ENCODE measurements at places on chromosomes 6 and 20.

DNA sequence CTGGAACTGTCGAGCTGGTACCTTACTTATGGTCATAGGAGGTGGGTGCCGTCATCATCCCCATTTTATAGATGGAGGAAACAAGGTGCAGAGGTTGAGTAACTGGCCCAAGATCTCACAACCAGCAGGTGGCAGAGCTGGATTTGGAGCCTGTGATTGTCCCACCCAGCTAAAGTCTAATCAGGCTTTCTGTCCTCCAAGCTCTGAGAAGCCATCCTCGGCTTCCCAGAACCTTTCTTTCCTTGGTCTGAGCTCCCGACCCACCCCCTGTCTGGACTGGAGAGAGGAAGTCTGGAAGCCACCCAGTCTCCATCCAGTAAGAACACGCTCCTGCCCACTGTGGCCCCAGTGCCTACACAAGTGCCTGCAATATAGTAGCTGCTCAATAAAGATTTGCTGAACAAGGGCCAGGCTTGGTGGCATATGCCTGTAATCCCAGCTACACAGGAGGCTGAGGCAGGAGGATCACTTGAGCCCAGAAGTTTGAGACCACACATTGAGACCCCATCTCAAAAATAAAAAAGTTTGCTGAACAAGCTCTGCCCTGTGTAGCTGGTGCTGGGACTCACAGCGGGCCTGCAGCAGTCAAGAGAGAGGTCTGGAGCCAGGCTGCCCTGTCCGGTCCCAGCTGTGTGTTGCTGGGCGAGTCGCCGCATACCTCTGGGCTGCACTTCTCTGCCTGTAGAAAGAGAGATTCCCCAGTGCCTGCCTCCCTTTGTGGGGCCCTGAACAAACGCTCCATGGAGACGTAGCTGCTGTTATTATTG lies 32.5 kb upstream of the DLGAP4 start:
- no peak for DNase-seq

DNA sequence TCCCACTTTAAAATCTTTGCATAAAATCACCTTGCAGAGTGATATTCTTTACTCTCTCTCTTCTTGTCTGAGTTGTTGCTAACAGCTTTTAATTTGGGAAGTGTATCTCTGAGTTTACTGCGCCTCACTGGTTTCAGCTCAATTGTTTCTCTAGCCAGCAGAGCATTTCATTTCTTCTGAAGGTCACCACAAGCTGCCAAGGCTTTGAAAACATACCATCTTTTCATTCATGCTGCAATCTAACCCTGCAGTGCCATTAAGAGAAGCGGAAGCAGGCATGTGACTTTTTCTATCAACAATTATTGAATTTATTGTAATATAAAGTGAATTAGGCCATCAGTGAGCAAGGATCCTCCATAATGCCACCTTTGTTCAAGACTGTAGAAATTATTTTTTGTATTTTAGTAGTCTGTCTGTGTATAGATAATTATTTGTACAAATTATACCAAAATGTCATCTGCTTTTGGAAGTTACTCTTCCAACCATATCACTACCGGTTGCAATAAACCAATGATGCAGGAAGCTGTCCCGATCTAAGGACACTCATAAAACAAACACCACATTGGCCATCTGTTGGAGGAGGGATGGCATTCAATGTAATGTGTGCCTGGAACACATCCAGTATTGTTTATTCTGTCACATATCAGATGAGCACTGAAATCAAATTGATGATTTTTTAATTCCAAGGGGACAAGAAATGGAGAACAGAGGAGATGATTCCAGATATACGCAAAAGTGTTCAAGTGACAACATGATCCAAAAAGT lies 26.8 kb downstream of the HS3ST5 start:
- no peak for DNase-seq

DNA sequence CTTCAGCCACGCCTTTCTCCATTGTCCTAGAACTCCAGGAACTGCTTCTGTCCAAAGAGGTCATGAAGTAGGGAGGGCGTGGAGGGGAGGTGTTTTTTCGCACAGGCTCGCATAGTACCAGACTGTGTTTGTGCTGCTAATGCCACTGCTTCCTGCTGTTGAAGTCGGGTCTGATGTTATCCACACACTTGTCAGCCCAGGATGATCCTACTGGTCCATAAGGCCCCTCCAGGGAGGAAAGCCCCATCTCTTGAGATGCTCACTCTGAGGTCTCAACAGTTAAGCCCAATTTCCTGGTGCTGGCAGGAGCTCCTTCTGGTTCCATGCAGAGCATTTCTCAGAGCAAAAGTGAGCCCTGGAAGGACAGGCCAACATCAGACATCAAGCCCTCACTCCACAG lies 65.6 kb downstream of the C6orf118 start:
- no peak for DNase-seq

DNA sequence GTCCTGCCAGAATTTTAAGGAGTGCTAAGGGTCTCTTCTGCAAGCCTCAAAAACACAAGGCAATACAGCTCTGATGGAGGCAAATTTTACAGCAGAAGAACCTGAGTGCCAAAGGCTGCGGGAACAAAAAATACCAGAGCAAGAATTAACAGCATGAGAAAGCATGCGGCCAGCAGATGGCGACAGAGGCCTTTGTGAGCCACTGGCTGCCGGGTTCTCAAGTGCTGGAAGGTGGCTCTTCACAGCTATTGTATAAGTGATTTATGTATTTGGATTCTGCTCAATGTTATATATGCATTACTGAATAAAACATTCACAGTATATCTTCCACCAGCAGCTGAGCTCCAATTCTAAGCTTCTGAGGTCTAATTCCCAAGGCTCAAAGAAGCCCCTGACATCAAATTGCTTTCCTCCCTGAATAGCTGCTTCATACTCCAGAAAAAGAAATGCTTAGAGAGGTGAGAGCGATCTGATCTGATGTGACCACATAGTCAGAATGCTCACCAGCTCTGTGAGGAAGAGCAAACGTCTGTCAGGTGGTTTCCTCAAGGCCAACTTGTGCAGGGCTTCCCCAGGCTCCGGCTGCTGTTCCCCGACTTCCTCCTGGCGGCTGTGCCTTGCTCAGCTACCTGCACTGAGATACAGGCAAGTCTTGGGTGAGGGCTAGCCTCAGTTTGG lies 58.6 kb downstream of the PPP1R3G start:
- peak; percentile 73 for DNase-seq

DNA sequence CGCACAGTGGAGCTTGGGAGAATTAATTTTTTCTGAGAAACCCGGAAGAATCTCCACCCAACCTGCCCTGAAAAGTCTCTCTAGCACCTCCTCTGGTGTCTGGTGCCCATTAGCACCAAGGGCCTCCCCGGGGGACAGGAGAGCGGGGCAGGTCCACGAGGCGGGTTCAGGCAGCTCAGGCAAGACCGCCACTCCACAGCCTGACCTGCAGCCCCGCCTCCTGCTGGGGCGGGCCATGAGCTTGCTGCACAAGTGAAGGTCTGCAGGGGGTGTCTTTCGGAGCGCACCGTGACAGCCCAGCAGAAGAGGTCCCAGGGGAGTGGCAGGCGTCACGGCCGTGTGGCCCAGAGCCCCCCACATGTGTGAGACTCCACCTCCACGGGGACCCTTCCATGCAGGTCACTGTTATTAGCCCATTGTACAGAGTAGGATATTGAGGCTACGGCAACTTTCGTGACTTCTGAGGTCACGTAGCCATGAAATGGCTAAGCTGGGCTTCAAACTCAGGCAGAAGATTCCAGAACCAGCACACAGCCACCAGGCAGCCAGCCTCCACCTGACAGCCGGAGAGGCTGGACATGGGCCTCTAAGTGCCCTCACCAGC lies 63.9 kb upstream of the SLCO4A1 start:
- DNase-seq: no peak

- no peak for DNase-seq
These were observed 31.4 kb upstream of the FUCA2 start for GRCh38 chr6:143542888-143543287.

DNA sequence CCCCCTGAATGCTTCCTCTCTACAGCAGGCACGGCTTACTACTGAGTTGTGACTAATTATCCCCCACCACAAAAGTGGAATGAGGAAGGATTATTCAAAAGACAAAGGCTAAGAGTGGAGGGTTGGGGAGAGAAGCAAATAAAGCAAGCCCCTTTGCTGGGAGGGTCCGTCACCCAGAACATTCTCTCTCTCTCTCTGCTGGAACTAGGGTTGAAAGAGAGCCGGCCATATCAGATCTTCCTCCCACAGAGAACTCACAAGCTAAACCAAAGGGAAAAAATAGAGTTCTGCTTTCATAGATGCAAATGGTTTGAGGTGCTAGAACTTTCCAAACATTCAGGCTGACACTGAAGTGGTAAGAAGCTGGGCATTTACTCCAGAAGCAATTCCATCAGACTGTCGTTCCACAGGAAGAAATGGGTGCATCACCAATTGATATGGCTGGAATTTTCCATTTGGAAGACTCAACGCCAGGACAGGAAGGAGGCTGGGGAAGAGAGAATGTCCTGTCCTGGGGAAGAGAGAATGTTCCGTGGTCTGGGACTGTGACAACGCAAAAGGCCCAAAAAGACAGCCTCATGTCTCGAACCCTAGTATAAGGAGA lies 7.9 kb downstream of the ZMYND8 start:
- no peak for DNase-seq

DNA sequence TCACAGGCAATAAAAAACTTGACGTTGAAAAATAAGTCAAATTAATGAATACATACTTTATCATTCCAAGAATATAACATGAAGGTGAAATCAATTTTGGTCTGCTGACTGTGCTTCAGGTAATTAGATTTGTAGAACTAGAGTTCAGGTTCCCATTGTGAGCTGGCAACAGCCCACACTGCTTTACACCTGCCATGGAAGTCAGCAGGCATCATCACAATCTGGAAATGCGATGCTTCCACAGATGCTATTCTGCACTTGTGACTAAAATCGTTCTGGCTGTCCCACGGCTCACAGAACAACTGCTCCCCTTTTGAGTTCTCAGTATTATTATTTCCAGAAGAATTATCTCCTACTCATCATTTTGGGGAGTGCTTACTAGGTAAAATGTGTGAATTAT lies 62.6 kb upstream of the THEMIS start:
- DNase-seq: no peak

DNA sequence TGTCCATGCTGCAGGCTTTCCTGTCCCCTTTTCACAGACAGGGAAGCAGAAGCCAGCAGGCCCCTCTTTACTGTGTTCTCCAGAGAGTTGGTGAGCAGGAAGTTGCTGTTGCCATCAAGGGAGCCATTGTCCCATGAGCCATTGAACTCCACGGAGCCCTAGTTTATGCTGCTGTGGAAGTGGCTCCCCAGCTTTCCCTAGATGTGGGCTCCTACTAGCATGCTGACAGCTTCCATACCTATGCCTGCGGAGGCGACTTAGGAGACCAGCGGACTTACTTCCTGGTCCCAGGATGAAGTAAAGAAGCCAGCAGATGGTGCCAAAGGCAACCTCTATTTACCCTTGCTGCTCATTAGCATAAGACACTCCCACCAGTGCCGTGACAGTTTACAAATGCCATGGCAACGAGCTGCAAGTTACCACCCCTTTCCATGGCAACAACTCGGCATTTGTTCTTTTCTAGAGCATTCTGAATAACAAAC lies 30.8 kb upstream of the FKBP1A start:
- DNase-seq: no peak

GRCh38 chr6:135087403-135087802 lies 32.8 kb upstream of the HBS1L start:
- DNase-seq: no peak

DNA sequence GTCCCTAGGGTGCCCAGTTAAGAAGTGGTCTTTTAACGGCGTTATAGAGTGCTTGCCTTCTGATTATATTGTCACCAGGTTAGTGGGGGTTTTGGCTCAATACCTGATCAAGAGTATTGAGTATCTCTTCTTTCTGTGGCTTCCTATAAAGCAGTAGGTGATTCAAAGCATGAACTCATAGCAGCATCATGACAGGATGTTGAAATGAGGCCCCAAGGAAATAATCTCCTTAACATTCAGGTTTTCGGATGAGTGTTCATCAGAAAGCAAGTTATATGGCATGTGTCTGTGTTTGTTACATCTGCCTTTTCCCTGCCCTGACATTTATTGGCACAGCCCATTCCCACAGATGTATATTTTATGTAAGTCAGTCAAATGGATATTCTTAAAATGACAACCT lies 301.0 kb downstream of the FARS2 start:
- no peak for DNase-seq

GRCh38 chr6:86030875-86031274 lies 388.2 kb upstream of the SYNCRIP start:
- no peak for DNase-seq

- DNase-seq: no peak
These were observed 6.6 kb downstream of the SULF2 start for GRCh38 chr20:47778398-47779354.

DNA sequence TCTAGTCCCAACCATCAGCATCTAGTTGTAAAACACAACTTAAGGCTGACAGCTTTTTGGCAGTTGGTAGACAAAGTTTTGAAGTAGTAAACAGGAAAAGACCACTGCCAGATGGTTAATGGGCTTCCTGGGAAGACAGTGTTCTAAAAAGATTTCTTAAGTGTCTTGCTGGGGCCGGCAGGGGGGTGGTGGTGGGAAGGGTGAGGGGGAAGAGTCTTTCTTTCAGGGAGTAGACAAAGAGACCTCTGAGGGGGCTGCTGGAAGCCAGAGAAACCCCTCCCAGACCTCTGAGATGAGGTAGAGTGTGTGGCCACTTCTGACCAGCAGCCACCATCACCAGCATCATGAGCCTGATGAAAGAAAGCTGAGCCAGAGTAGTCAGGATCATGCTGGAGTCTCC lies 784.9 kb downstream of the TENT5A start:
- no peak for DNase-seq

DNA sequence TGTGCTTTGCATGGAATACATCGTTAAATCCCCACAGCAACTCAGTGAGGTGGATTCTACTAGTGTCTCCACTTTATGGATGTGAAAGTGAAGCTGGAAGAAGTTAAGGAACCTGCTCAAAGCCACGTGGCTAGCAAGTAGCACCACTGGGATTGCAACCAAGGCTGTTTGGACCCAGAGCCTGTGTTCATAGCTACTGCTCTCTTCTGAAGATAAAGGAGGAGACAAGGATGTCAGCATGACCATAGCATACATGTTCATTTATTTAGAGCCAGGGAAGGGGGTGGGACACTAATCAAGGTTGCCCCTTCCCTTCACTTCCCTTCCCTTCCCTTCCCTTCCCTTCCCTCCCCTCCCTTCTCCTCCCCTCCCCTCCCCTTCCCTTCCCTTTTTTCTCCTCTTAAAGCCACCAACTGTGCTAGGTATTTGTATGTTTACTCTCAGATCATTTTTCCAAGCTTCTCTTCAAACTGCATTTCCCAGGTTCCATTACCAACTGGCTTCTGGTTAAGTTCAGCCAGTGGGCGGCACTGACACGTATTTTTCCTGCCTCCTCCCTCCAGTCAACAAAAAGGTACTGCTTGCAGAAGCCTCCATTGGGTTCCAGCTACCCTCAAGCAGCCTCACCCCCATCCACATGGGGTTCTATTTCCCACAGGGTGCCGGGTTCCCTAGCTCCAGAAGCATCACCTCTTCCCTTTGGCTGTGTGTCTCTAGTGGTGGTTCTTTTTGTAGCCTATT lies 134.9 kb downstream of the BCAS1 start:
- DNase-seq: no peak

All from bone marrow (tissue), 2 donors.